ENCODE measurements at places on chromosomes 7 and 10. TPM values are rescaled to one million over a fixed set of nuclear protein-coding genes. Genes with fewer than 3 reads are reported as not detected.

FBXL13 gene
- total RNA-seq, result 0.83 TPM

DEPP1 gene
- total RNA-seq, result 10.3 TPM

FGL2 gene
- 0.16 TPM for total RNA-seq

CPVL gene
- total RNA-seq, result 2.0 TPM

GRCh38 chr10:102306710-102307109, 61.4 kb downstream of the GBF1 start:
- peaks cover 5% of the 10 kb centered on the region for H3K36me3 ChIP-seq
- no peak overlapping the region for H3K27ac ChIP-seq
- H3K27me3 ChIP-seq, result no peaks in the 10 kb centered on the region
- DNase-seq, result no peak

- H3K4me3 ChIP-seq, result no peak overlapping the region
- DNase-seq, result no peak
- H3K27ac ChIP-seq, result no peak overlapping the region
- H3K27me3 ChIP-seq, result peaks cover 16% of the 10 kb centered on the region
Observed at GRCh38 chr7:69147631-69148030, 450.6 kb upstream of the AUTS2 start.

DNA sequence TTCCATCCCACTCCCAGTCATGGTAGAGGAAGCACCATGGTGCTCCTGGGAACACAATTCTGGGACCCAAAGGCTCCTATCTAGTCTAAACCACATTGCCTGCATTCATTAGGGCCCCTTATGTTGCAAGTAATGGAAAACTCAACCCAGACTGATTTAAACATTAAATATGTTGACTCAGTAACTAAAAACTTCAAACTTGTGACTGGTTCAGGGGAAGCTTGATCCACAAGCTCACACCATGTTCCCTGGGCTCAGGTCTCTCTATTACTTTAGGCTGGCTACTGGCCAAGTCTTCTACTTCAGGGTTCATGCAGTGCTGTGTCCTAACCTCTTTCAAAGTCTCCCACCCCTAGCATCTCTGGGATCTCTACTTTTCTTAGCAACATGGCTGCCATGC, 13.1 kb downstream of the WNT16 start:
- H3K4me1 ChIP-seq, result peaks cover 39% of the 10 kb centered on the region
- H3K36me3 ChIP-seq, result peaks cover 8% of the 10 kb centered on the region

GRCh38 chr7:114977277-114977676, 55.4 kb downstream of the MDFIC start:
- H3K27me3 ChIP-seq, result no peaks in the 10 kb centered on the region
- no peak overlapping the region for H3K4me3 ChIP-seq
- H3K36me3 ChIP-seq, result peaks cover 9% of the 10 kb centered on the region
- DNase-seq, result no peak

DNA sequence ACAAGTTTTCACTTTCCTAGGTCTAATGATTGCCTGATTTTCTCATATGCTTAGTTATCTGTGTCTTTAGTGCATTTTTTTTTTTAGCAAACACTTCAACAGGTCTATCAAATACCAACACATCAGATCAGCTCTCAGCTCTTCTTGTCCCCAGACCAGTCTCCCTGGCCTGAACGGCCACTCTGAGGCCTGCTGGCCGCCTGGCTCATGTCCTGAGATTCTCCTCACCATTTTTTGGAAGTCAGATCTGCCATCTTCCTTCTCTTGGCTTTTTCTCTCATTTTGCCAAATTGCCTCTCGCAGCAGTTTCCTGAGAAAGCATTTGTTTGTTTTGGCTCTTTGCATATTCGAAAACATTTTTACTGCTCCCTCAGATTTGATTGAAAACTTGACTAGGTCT, 29.3 kb downstream of the PPP2R2D start:
- peak overlapping the region; percentile 98 for H3K27ac ChIP-seq
- no peaks in the 10 kb centered on the region for H3K27me3 ChIP-seq
- no peak for DNase-seq
- peaks cover 75% of the 10 kb centered on the region for H3K4me1 ChIP-seq
- peak overlapping the region; percentile 22 for H3K4me3 ChIP-seq
- H3K36me3 ChIP-seq, result peaks cover 16% of the 10 kb centered on the region

DNA sequence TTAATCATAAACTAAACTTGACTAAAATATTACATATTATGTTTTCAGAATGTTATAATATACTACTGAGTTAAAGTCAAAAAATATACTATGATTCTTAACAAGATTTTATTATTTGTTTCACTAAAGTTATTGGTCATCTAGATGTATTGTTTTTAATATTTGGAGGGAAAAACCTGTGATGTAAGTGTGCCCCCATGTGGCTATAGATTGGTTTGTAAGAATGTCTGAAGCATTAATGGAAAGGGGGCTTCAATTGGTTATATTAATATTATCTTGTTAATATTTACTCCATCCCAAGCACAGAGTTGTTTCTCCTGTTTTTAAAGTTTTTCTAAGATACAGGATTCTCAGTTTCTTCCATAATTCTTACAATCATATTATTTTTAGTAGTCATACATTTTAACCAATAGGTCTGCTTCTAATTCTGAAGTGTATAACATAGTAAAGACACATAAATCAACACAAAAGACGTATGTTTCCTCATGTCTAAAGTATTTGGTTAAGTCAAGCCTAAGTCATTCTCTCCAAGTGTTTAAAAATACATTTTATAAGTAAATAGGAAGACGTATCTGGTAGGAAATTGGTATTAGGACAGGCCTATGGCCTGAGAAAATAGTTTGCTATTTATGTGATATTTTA, 58.0 kb downstream of the GNAT3 start:
- no peak overlapping the region for H3K4me3 ChIP-seq
- no peak overlapping the region for H3K27ac ChIP-seq
- H3K4me1 ChIP-seq, result peaks cover 6% of the 10 kb centered on the region
- H3K27me3 ChIP-seq, result no peaks in the 10 kb centered on the region
- H3K36me3 ChIP-seq, result no peaks in the 10 kb centered on the region

GRCh38 chr10:75662715-75663114, 231.3 kb downstream of the LRMDA start:
- no peaks in the 10 kb centered on the region for H3K4me1 ChIP-seq
- no peaks in the 10 kb centered on the region for H3K36me3 ChIP-seq
- peaks cover 62% of the 10 kb centered on the region for H3K27me3 ChIP-seq
- H3K4me3 ChIP-seq, result no peak overlapping the region
- DNase-seq, result no peak
- H3K27ac ChIP-seq, result no peak overlapping the region

DNA sequence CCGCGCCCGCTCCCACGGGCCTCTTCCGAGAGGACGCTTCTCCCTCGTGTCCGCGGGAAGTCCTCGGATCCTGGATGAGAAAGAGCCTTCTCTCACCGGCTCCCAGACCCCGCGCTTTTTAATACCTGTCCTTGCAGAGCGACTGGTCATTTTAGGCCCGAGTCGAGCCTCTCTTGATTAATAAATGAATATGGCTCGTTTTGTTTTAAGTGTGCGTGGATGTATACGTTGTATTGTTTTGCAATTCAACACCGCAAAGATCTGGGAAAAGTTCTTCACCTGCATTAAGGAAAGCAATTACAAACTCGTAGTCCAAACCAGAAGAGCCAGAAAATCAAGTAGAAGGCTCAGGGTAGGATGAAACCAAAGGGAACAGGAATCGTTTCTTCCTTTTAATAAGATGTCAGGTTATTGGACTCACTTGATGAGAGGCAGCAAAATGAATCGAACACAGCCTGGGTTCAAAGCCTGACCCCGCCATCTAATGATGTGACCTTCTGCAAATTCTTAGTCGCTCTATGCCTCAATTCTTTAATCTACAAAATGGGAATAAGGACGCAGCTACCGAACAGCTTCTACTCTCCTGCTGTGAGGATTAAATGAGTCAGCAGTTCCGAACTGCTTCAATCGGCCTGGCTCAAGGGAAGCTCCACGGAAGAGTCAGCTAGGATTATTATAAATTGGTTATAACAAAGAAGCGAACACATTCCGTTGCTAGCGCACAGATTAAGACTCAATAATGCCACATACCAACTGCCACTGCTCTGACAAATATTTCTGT, 277.8 kb upstream of the NEBL start:
- H3K36me3 ChIP-seq, result no peaks in the 10 kb centered on the region
- DNase-seq, result no peak
- H3K4me3 ChIP-seq, result peak overlapping the region; percentile 76
- peaks cover 20% of the 10 kb centered on the region for H3K27me3 ChIP-seq

DNA sequence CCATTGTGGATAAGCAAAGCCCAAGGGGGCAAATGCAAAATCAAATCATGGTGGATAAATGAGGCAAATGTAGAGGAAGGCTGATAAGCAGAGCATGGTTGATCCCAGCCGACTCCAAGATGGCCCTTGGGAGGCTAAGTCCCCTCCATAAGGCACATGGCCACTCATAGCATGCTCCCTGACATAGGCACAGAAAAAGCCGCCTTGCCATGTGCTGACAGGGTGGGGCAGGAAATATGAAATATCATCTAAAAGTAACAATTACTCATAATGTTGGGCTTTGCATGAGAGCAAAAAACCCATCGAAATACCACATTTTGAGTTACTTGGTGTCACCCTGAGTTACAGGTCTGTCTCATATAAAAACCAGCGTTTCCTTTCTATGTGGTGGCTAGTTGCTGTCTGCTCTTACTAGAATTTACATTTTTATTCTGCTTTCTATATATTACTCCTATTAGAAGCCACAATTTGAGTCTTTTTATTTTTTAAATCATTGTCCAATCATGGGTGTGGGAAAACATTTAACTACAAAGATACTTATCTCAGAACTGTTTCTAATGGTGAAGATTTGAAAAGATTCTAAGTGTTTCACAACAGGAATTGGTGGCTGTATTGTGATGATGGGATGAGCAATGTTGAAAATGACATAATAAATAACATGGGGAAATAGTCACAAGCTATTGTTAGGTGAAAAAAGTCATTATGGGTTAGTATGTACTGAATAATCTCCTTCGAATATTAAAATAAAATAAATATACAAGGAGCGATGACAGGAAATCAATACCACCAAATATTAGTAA, 102.7 kb downstream of the CUBN start:
- peaks cover 64% of the 10 kb centered on the region for H3K4me1 ChIP-seq
- no peaks in the 10 kb centered on the region for H3K36me3 ChIP-seq
- H3K27ac ChIP-seq, result peak overlapping the region; percentile 88
- H3K4me3 ChIP-seq, result no peak overlapping the region

- no peaks in the 10 kb centered on the region for H3K4me1 ChIP-seq
- no peak for DNase-seq
- peaks cover 3% of the 10 kb centered on the region for H3K27me3 ChIP-seq
- no peaks in the 10 kb centered on the region for H3K36me3 ChIP-seq
Observed at GRCh38 chr7:88361357-88361756, 54.7 kb upstream of the STEAP4 start.

GRCh38 chr10:97876402-97876801, 26.8 kb downstream of the GOLGA7B start:
- H3K27me3 ChIP-seq, result peaks cover 14% of the 10 kb centered on the region
- H3K4me1 ChIP-seq, result peaks cover 8% of the 10 kb centered on the region
- H3K36me3 ChIP-seq, result no peaks in the 10 kb centered on the region
- no peak overlapping the region for H3K4me3 ChIP-seq

DNA sequence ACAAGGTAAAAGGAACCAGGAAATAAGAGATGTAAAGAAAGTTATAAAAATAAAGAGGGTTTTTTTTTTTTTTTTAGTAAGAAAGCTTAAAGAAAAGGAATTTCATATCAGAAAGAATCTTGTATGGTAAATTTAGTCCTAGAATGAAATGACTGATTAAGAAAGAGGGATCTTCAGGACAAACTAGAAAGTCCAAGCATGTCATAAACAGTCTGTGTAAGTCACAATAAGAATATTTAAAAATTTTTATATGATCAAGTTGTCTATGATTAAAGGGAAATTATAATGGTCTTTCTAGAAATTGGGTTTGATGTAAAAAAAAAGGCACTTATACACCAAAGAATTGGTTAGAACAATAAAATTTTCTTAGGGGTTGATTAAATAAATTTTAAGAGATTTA, 289.5 kb downstream of the XPNPEP1 start:
- no peaks in the 10 kb centered on the region for H3K36me3 ChIP-seq
- no peak overlapping the region for H3K4me3 ChIP-seq
- H3K27me3 ChIP-seq, result no peaks in the 10 kb centered on the region

- H3K4me1 ChIP-seq, result peaks cover 2% of the 10 kb centered on the region
- H3K36me3 ChIP-seq, result peaks cover 31% of the 10 kb centered on the region
- no peak for DNase-seq
Observed at GRCh38 chr10:72344932-72345331, 9.8 kb downstream of the DNAJB12 start.

DNA sequence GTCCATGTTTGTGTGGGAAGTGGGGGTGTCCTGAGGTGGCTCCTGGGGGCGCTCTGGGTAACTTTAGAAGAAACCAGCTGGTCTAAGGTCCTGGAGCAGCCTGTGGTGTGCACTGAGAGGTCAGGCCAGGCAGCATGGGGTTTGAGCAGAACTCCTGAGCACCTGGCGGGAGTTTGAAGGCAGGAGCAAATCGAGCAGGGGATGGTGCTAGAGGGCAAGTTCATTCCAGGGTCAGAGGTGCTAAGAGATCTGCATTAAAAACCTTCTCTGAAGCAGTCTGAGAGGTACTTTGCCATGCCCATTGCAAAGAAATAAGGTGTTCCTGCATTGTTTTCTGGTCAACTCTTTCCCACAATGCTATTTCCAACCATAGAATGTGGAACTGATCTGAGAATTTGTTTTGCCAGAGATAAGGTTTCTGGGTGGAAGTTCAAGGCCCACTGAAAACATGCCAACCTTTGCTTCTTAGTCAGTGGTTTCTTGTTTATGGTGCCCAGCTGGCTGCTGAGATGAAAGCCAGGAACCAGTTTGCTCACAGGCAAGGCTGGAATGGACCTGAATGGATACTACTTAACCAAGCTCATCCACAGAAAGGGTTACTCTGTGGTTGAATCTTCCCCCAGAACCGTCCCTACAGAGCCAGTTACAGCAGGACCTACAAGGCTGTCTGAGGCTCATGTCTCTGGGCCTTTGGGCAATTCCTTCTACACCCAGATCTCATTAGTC, 136.3 kb upstream of the TMEM72 start:
- H3K36me3 ChIP-seq, result no peaks in the 10 kb centered on the region
- peaks cover 2% of the 10 kb centered on the region for H3K4me1 ChIP-seq
- peaks cover 9% of the 10 kb centered on the region for H3K27me3 ChIP-seq
- no peak overlapping the region for H3K4me3 ChIP-seq
- no peak overlapping the region for H3K27ac ChIP-seq
- no peak for DNase-seq
